Activated naive CD8-positive, alpha-beta T cell treated with anti-CD3 and anti-CD28 coated beads, Interleukin-2, amount 10 ng/mL, durations not matched to agents 7 days and 5 days (primary cell): ENCODE measurements at places on chromosomes 12 and 14.

GRCh38 chr12:61629702-61630101 is 630.5 kb upstream of the USP15 start:
- no peak for DNase-seq

DNA sequence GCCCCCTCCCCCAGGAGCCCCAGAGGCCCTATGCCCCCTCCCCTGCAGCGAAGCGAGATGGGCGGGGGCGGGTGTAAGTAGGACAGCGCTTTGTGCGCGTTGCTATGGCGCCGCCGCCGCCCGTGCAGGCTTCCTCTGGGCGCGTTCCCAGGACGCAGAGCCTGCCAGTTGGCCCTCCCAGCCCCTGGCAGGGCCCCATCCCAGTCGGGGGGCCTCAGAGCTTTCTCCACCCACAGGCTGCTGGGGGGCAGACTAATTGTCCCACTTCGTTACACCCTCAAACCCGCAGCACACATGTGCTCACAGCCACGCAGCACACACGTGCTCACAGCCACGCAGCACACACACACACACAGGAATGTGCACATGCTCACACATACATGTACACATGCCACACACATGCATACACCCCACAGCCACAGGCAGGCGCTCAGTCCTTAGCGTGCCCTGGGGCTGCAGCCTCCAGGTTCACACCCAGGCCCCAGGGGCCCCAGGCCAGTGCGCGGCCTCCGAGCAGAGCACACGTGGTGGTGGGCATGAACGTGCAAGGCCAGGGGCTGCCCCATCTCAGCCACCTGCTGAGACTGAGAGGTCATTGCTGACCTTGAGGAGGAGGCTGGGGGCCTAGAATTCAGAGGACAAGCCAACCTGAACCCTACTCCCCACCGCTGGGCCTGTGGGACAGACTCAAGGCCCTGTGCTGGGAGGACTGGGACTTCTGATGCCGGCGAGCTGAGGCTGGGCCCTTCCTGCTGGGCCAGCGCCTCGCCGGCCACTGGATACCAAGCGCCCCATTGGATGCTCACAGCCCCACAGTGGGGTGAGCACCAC is 15.6 kb downstream of the TRMT61A start:
- DNase-seq = no peak

DNA sequence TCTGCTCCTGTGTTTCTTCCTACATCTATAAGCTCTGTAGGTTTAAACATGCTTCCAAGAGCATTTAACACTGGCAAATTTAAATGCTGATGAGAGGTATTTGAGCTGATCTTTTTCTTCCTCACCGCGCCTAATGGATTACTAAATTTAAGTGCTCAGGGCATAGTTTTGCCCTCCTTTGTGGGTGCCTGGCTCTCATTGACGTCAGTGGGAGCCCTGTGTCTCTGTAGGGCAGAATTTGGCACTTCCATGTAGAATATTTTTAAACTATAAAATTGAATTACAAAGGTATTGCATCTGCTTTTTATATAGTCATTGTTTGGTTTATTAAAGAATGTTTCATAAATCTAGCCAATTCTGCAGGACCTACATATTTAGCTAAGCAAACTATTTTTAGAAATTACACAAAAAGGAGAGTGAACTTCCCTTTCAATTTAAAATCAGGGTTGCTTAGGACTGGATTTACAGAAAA is 444.8 kb downstream of the AEBP2 start:
- no peak for DNase-seq

GRCh38 chr14:52693036-52693435 is 2.3 kb downstream of the ERO1A start:
- DNase-seq = no peak

DNA sequence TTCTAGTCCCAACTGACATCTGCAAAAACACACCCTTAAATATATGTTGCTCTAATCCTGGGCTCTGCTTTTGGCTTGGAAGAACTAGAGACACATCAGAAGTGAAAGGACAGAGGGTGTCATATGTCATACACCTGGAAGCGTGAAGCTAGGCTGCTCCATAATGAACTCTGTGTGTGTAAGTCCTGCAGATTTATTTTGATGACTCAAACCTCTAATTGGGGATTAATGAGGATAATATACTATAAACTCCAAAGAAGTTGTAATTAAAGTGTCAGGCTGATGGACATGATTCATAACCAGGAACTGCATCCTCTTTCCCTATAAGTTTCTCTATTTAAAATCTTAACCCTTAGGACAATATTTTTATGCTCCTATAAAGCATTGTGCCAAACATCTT is 4.4 kb upstream of the KCNK10 start:
- DNase-seq = no peak

GRCh38 chr12:84730561-84731162 is 181.9 kb downstream of the SLC6A15 start:
- no peak for DNase-seq

GRCh38 chr14:56515739-56516138 is 63.9 kb upstream of the TMEM260 start:
- DNase-seq = no peak

GRCh38 chr12:68534108-68534507 is 76.6 kb upstream of the RAP1B start:
- DNase-seq = no peak

- DNase-seq = no peak
Measured at GRCh38 chr12:113328368-113328889, 6.5 kb downstream of the SLC8B1 start.

GRCh38 chr12:26799741-26800140 is 33.3 kb downstream of the ITPR2 start:
- no peak for DNase-seq

DNA sequence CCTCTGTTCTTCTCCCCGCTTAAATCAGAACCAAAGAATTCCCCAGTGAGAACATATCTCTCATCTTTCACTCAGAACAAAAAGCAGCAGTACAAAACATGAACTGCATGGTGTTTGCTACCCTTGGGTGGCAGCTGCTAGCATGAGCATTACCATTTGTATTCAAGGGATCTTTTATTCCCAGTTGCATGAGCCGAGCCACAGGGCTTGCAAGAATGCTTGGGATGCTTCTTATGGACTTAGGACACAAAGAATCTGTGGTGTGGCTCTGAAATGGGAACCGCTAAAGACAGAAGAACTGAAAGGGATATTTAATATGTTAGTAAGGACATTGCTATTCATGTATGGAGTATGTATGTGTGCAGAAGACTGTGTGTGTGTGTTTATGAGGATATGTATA is 190.6 kb downstream of the TMX1 start:
- DNase-seq = no peak

DNA sequence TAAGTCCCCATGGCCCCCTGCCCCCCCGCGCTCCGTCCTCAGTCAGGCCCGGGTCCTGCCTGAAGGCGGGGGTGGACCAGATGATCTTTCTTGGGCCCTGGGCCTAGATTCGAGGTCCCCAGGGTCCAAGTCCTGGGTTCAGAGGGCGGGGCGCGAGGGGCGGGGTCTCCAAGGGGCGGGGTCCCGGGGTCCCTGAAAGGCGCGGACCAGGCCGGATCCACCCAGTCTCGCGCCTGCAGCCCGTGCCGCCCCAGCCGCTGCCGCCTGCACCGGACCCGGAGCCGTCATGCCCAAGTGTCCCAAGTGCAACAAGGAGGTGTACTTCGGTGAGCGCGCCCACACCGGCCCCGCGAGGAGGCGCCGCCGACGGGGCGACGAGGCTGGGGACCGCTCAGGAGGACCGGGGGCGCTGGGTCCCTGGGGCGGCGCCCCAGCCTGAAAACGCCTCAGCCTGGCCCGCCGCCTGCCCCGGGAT is 325 bp downstream of the CRIP1 start:
- DNase-seq = peak; percentile 76

GRCh38 chr12:96247563-96247962 is 53.4 kb downstream of the ELK3 start:
- DNase-seq = no peak

DNA sequence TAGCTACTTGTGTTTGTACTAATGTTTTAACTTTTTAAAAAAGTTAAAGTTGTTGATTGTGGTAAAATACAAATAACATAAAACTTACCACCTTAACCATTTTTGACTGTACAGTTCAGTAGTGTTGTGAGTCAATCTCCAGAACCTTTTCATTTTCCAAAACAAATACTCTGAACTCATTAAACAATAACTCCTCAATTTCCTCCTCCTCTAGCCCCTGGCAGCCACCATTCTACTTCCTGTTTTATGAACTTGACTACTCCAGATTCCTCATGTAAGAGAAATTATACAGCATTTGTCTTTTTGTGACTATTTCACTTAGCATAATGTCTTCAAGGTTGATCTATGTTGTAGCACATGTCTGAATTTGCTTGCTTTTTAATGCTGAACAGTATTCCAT is 299.1 kb upstream of the AMIGO2 start:
- no peak for DNase-seq

DNA sequence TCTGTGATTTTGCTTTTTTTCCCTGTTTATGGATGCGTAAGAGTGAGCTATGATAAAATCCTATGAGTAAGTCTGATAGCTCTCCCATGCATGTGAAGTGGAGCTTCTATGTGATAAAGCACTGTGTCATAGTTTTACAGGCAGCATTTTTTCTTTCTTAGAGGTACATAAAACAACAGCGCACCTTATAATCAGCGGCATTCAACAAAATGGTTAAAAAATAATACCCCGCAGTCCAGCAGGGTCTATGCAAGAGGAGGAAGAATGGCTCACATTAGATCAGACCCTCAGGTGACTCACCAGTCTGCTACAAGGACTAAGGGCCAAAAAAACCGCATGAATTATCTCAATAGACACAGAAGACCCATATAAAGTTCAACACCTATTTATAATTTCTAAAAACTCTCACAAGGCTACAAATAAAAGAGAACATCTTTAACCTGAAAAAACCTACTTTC is 33.0 kb upstream of the TMEM179 start:
- DNase-seq = no peak

DNA sequence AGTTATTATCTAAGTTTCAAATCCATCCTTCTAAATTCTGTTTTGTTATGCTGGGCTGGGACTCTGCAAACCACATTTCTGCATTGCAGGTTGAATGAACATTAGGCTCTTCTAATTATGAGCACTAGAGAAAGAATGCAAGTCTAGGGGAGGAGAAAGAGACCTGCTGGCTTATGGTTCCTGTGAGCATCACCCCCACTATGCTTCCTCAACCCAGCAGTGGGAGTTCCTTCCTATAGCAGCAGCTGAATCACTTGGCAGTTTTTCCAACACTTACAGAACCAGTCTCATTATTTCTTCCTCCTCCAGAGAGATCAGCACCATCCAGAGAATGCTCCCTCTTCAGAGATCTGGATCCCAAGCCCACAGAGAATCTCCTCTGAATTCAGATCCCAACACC is 297.7 kb upstream of the CLEC14A start:
- DNase-seq = no peak
